ENCODE measurements at places on chromosomes 3 and 15. TPM values are rescaled to one million over a fixed set of nuclear protein-coding genes. Genes with fewer than 3 reads are reported as not detected.

The STAC gene
- polyA plus RNA-seq, result 2.0 TPM

The SERINC4 gene
- not detected for polyA plus RNA-seq

The PIK3CB gene
- 15.0 TPM for polyA plus RNA-seq

The MST1R gene
- polyA plus RNA-seq, result 9.1 TPM

The MUC4 gene
- polyA plus RNA-seq, result 1.2 TPM

The GP5 gene
- polyA plus RNA-seq, result 0.72 TPM

The APEH gene
- 87.1 TPM for polyA plus RNA-seq

The MYZAP gene
- polyA plus RNA-seq, result 71.8 TPM

The GUCA1C gene
- polyA plus RNA-seq, result not detected

The ZIC4 gene
- polyA plus RNA-seq, result not detected

The RASGRP1 gene
- polyA plus RNA-seq, result 1.4 TPM

The EPHB1 gene
- 2.8 TPM for polyA plus RNA-seq

The RPL14 gene
- 1,799 TPM for polyA plus RNA-seq

The RTP3 gene
- not detected for polyA plus RNA-seq

The RBP2 gene
- polyA plus RNA-seq, result 0.51 TPM

The PPP1R14D gene
- polyA plus RNA-seq, result 0.30 TPM

The TUSC7 gene
- polyA plus RNA-seq, result not detected

The ANP32A gene
- 306 TPM for polyA plus RNA-seq

The PSTPIP1 gene
- 1.9 TPM for polyA plus RNA-seq

The C3orf80 gene
- 5.2 TPM for polyA plus RNA-seq

The CHRM5 gene
- 0.23 TPM for polyA plus RNA-seq

DNA sequence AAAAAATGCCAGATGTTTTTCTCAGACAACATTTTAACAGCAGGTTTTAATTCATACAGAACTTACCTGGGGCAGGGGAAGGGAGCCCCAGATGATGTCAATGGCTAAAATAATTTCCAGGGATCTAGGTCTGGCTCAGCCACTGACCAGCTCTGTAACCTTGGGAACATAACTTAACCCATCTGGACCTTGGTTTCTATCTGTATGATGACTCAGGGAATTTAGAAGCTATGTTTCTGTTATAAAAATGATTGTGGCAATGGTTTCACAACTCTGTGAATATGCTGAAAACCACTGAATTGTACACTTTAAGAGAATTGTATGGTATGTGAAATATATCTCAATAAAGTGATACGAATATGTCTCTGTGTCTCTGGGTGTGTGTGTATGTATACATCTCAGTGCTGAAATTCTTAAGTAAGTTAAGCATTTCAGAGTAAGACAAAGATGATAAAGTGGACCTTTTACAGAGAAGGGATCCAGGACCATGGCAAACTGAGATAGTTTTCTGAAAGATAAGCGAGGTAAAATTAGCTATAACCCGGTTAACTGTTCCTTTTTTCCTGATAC, 2.9 kb downstream of the SH3GL3 start:
- DNase-seq, result no peak

- no peak for DNase-seq
These were observed 42.0 kb upstream of the CHRM5 start for GRCh38 chr15:33926260-33926659.

DNA sequence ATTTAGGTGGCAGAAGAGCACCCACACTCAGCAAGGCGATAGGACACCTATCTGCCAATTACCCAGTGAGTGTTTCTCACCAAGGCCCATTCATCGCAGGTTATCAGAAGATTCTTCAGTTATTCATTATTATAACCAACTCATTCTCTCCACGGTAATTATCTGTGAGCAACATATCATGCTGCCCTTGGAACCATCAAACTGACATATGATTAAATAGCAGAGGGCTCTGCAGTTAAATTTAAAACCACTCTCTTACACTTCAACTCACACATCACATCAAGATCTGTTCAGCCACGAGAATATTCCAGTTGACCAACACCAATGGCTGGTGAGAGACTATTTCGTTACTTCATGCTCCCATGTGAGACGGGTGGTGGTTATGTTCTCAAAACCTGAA, 489.3 kb downstream of the ERC2 start:
- no peak for DNase-seq

GRCh38 chr3:61448378-61448777, 113.0 kb upstream of the PTPRG start:
- DNase-seq, result no peak

DNA sequence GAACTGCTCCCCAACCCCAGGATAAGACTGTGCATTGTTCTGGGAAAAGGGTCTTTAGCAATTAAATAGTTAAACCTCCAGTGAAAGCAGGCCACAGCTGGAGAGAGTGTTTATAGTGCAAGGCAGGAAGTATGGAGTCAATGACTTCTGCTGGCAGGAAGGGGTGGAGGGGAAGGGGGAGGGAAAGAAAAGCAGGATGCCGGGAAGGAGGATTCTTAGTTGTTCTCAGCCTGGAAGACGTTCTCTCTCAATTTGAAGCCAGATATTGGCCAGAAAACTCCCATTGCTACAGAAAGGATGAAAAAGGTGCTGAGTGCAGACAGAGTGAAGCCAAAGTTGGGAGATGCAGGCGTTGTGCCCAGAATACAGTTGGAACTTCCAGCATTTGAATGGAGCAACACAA, 35.7 kb upstream of the ACTL6A start:
- DNase-seq, result peak; percentile 85

DNA sequence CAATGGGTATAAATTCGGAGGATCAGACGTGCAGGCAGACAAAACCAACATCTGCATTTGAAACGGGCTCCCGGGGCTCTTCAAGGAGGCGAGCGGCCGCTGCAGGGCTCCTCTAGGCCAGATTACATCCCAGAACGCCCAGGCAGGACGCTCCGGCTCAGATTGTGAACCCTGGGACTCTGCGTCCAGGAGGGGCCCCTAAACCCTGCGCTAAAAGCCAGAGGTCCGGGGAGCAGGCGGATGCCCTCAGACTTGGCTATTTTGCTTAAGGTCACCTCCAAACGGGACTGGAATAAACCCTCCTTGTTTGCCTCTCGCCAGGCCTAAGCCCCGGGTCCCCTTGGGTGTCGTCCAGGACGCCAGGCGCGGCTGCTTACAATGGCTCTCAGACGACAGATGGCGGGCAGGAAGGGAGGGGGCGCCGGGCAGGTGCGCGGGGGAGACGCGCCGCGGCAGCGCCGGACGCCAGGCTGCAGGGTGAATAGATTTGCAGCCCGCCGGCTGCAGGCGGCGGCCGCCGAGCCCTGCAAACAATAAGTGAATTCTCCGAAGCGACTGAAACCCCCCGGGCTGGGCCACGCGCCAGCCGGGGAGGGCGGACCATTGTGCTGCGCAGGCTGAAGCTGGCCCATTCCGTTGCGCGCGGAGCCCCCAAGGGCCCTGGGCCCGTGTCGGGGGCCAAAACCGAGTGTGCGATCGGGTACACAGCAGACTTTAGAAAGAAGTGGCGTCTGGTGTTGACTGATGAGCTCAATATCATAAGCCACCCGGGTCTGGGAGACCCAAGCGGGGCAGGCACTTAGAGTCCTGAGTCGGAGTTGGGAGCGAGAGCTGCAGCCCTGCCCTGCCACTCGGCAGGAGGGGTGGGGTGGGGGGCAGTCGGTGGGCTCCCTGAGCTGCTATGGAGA, 32.3 kb upstream of the AMOTL2 start:
- peak; percentile 55 for DNase-seq

DNA sequence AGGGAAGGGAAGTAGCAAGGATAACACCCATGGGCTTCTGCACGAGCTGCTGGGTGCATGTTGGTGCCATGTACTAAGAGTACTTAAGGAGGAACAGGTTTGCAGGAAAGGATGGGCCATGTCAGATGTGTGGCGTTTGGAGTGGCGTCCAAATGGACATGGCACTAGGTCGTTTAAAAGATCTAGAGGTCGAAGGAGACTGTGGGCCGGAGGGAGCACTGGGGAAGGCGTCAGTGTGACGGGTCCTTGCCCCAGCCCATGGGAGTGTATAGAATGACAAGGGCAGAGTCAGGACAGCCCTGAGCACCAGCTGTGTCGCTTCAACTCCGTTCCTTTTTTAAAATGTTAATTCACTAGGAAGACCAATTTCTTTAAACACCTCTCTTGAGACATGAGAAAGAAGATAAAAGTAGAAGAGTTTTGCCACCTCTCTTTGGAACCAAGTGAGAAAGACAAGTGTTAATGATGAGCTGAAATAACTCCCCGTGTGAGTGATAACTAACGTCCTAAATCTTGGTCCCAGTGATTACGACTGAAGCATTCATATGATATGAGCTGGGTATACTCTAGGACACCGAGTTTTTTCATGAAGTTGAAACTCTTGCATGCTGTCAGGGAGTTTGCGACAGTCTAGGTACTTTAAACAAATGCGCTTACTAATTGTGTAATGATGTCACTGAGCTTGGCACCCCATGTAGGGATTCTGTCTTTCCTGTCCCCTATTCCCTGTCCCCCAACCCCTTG, 23.8 kb downstream of the LYSMD4 start:
- no peak for DNase-seq

GRCh38 chr3:148879256-148879655, 14.2 kb downstream of the CPA3 start:
- DNase-seq, result no peak

GRCh38 chr3:171122240-171122639, 95.7 kb upstream of the SLC2A2 start:
- DNase-seq, result no peak

- DNase-seq, result no peak
These were observed 81.2 kb downstream of the SCAPER start for GRCh38 chr15:76823890-76824289.

DNA sequence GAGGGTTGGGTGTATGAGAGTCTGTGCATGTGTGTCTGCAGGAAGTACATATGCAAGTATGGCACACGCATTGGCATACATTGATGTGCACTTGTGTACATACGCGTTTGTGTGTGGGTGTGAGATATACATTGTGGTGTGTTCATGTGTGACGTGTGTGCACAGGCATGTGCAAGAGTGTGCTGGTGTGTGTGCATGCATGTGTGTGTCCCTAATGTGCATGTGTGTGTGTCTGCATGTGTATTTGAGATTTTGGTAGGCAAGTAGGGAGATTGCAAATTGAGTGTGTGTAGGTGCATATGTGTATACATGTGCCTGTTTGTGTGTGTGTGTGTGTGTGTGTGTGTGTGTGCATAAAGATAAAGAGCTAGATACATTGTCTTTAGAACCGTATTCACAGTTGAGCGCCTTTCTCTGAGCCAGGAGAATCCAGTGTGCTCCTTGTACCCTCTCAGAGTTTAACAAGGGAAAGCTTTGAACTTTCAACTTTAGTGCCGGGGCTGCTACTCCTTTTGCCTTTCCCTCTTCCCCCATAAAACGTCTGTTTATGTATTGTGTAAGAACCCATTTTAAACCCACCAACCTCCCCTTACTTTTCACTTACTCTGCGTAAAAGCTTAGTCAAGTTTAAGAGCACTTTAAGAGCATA, 152.4 kb upstream of the CHL1 start:
- no peak for DNase-seq

DNA sequence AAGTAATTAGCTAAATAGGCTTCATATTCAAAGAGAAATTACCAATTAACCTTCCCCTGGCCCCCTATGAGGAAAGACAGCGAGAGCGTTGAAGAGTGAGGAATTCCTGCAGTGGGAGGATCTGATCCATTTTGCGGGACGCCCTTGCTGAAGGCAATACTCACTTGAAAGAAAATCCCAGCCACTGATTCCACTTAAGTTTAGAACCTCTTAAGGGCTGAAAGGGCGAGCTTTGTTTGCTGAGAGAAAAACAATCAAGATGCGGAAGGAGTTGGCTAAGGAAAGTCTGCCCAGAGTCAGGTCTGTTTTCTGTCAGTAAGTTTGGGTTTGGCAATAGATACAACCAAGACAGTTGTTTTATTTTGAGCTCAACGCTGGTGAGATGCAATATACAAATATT, 102.8 kb upstream of the GBE1 start:
- DNase-seq, result no peak

- DNase-seq, result no peak
These were observed 53.0 kb upstream of the SLC6A1 start for GRCh38 chr3:10939556-10939955.

- no peak for DNase-seq
These were observed 690.3 kb downstream of the MECOM start for GRCh38 chr3:168973206-168973605.

DNA sequence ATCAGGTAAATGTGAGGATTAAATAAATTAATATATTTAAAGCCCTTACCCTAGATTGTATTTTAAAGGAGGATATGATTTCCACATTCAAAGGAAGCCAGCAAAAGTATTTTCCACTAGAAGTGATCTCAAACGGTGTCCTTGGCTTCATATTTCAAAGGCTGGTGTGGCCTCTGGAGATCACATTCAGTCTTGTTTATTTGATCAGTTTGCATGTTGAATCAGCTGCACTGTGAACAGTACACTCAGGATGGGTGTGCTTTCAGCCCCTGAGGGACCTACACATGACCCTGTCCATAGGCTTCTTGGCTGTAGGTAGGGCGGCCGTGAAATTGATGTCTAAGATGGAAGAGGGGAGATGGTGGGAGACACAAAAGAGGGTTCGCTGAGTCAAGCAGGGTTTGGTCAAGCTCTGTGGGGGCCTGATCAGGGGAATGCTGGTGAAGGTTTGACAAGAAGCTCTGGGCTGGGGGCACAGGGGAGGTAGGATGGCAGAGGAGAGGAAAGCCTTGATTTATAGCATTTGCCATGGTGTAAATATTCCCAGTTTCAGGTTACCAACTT, 21.9 kb downstream of the CYP8B1 start:
- DNase-seq, result no peak

- no peak for DNase-seq
These were observed 14.8 kb downstream of the LOXL1 start for GRCh38 chr15:73941044-73941443.

DNA sequence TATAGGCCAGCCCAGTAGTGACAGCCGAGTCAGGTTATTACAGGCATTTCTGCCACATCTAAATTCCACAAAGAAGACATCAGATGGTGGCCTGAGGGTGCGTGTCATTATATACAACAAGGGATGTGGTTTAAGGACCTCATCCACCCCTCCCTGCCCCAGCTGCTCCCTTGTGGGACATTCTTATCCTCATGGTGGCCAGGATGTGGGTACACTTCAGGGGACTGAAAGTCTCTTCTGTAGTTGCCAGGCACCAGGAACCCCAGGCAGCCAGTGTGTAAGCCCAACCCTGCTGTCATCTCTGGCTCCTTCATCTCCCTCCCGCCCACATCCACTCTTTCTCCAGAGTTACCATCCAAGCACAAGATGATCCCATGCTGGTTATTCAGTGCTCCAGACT, 224.9 kb upstream of the TOPAZ1 start:
- no peak for DNase-seq

DNA sequence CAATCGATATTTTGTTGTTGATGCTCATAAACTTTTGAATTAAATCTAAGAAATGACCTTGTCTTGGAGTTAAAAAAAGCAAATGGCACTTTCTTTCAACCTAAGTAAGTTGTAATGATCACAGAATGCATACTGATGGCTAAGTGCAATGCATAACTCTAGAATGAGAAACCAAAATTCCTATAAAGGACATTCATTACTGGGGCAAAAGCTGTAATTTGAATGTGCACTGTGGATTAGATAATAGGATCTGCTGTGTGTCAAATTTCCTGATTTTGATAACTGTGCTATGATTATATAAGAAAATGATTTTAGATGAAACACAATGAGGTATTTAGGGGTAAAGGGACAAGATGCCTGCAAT, 14.3 kb downstream of the SIAH2 start:
- DNase-seq, result no peak
